ENCODE measurements at places on chromosomes 5 and 9.

DNA sequence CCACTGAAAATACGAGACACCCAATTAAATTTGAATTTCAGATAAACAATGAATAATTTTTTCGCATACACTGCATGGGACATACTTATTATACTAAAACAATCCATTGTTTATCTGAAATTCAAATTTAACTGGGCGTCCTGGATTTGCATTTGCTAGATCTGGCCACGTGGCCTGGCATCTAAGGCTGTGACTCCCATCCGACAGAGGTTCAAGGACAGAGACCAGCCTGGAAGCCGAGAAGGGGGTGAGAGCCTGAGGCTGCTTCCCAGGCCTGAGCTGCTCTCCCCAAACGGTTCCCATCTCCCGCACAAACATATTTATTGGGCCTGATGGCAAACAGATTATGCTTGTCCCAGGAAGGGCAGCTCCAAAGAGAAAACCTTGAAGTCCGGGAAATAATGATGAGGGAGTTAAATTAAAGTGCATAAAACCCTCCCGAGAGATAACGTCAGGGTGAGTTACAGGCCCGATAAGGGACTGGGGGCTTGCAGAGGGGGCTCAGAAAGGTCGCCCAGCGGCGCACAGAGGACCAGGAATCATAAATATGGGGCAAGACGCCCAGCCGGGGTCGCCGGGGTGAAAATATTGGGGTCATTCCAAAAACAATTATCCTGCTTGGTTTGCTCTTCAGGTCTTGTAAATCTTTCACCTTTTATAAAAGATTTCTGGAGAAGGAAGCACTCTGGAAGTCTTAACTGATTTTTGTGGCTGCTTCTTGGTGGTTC, 163.7 kb downstream of the GAPVD1 start:
- H3K27me3 ChIP-seq: no peaks in the 10 kb centered on the region
- no peaks in the 10 kb centered on the region for H3K4me1 ChIP-seq
- H3K27ac ChIP-seq: no peak overlapping the region
- H3K36me3 ChIP-seq: no peaks in the 10 kb centered on the region
- DNase-seq: no peak

GRCh38 chr5:17022296-17022695, 86.2 kb upstream of the MYO10 start:
- H3K27ac ChIP-seq: no peak overlapping the region
- H3K36me3 ChIP-seq: no peaks in the 10 kb centered on the region
- no peaks in the 10 kb centered on the region for H3K27me3 ChIP-seq
- DNase-seq: no peak
- H3K4me1 ChIP-seq: no peaks in the 10 kb centered on the region

- H3K4me1 ChIP-seq: no peaks in the 10 kb centered on the region
- DNase-seq: no peak
- H3K27ac ChIP-seq: no peak overlapping the region
- no peaks in the 10 kb centered on the region for H3K36me3 ChIP-seq
- H3K4me3 ChIP-seq: no peak overlapping the region
Measured at GRCh38 chr5:133340002-133340755, 272.2 kb downstream of the FSTL4 start.

GRCh38 chr5:150642567-150642927, 2.1 kb downstream of the SYNPO start:
- no peak for DNase-seq
- peaks cover 11% of the 10 kb centered on the region for H3K27me3 ChIP-seq
- H3K27ac ChIP-seq: no peak overlapping the region

GRCh38 chr5:172834415-172835289, 601 bp downstream of the ERGIC1 start:
- no peaks in the 10 kb centered on the region for H3K27me3 ChIP-seq
- H3K36me3 ChIP-seq: no peaks in the 10 kb centered on the region
- peak overlapping the region; percentile 78 for H3K4me3 ChIP-seq

DNA sequence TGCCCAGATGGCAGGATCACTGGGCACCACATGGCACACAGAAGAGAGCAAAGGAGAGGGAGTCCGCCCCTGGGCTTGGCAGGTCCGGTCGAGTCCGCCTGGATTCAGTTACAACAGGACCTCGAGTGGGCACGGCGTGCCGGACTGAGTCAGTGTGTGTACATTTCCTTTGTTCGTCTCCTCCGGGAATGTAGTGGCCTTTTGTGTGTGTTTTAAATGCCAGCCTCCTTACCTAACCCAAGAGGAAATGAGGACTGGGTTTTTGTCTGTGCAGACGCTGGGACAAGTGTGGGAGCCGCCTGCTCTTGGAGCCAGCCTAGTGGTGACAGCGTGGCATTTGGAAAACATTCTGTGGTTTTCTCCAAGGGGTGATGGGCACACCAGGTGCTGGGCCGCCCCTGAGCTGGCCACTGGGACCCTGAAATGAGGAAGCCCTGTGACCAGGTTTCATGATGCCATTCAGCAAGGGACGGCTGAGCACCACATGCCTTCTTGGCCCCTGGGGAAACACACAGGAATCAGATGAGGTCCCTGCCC, 9.6 kb downstream of the NEK6 start:
- H3K27me3 ChIP-seq: no peaks in the 10 kb centered on the region
- H3K4me3 ChIP-seq: no peak overlapping the region
- H3K27ac ChIP-seq: no peak overlapping the region

GRCh38 chr5:135153259-135153658, 119.2 kb upstream of the PITX1 start:
- DNase-seq: no peak
- no peak overlapping the region for H3K27ac ChIP-seq
- peaks cover 13% of the 10 kb centered on the region for H3K27me3 ChIP-seq
- H3K4me1 ChIP-seq: no peaks in the 10 kb centered on the region
- H3K4me3 ChIP-seq: no peak overlapping the region

DNA sequence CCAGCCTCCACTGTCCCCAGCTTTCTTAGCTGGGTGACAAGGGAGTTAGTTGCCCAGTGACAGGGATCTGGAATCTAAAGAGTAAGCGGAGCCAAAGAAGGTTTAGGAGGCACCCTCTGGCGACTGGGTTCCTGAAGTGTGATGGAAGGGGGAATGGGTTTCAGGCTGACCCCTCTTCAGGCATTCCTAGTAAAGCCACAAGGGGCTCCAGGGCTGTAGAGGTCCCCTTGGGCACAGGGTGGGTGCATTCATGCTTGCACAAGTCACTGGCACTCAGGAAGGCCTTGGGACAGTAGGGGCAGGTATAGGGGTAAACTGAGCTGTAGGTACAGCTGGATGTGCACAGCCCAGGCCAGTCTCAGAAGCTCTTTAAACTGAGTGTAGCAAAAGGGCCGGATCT, 74.2 kb downstream of the CPLANE1 start:
- DNase-seq: no peak
- no peak overlapping the region for H3K27ac ChIP-seq
- peaks cover 15% of the 10 kb centered on the region for H3K36me3 ChIP-seq
- no peaks in the 10 kb centered on the region for H3K27me3 ChIP-seq
- no peaks in the 10 kb centered on the region for H3K4me1 ChIP-seq
- no peak overlapping the region for H3K4me3 ChIP-seq

GRCh38 chr9:106708475-106709146, 154.4 kb upstream of the ZNF462 start:
- no peak for DNase-seq
- H3K4me3 ChIP-seq: no peak overlapping the region
- H3K27ac ChIP-seq: no peak overlapping the region

- no peak for DNase-seq
- H3K27me3 ChIP-seq: no peaks in the 10 kb centered on the region
- H3K4me3 ChIP-seq: no peak overlapping the region
- H3K27ac ChIP-seq: peak overlapping the region; percentile 61
Measured at GRCh38 chr9:127741831-127742434, 6.8 kb upstream of the TOR2A start.

DNA sequence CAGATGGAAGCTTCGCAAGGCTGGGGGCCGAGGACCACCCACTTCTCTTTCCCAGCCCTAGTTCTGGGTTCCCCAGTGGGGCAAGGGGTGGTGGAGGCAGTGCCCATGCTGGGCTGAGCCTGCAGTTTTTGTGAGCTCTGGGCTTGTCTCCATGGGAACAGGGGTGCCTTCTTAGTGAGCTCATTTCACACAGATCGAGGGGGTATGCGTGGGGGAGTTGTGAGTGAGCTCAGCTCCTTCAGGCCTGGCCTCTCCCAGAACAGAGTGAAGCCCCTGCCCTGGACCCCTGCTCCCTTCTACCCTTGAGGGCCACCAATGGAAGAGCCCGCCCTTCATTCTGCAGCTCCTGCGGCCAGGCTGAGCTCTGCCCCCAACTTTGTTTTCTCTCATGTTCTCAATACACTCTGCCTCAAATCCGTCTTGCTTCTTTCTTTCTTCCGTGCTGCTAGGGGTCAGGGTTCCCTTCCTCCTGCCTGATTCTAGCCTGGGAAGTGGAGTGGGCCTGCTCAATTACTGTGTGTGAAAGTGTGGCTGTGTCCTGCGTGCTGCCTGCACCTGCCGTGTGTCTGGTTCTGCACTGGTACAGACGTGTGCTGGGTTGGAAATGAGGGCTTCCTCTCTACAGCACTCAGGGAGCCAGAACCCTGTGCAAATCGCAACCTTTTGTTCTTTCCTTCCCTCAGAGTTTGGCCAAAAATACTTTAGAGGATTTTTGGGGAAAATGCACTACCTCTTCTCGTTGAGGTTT, 9.0 kb upstream of the MYOZ3 start:
- H3K36me3 ChIP-seq: no peaks in the 10 kb centered on the region
- H3K27me3 ChIP-seq: no peaks in the 10 kb centered on the region
- H3K27ac ChIP-seq: no peak overlapping the region
- no peak for DNase-seq
- peaks cover under 1% of the 10 kb centered on the region for H3K4me1 ChIP-seq

GRCh38 chr9:137427454-137428310, 4.5 kb downstream of the NOXA1 start:
- no peaks in the 10 kb centered on the region for H3K4me1 ChIP-seq
- no peaks in the 10 kb centered on the region for H3K36me3 ChIP-seq
- no peak for DNase-seq

GRCh38 chr5:156802501-156802900, 47.6 kb upstream of the PPP1R2B start:
- H3K4me3 ChIP-seq: no peak overlapping the region
- peaks cover 8% of the 10 kb centered on the region for H3K4me1 ChIP-seq
- DNase-seq: no peak
- H3K27me3 ChIP-seq: peaks cover 26% of the 10 kb centered on the region
- H3K36me3 ChIP-seq: peaks cover 7% of the 10 kb centered on the region

DNA sequence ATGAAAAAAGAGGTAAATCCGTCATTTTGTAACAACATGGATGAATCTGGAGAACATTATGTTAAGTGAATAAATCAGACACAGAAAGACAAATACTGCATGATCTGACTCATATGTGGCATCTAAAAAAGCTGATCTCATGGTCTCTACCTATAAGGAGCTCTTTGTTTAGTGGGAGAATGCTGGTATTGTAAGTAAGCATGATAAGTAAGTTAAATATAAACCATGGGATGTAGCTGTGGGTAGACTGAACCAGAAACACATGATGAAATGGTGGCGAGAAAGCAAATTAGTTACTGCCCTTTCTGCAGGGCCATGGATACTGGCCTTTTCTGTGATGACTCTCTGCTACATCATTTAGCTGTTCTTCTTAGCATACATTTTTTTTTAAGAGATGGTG, 66.4 kb upstream of the RUSC2 start:
- peaks cover 55% of the 10 kb centered on the region for H3K27me3 ChIP-seq
- no peaks in the 10 kb centered on the region for H3K4me1 ChIP-seq
- H3K27ac ChIP-seq: no peak overlapping the region
- H3K36me3 ChIP-seq: peaks cover 6% of the 10 kb centered on the region
- H3K4me3 ChIP-seq: no peak overlapping the region

- peaks cover 5% of the 10 kb centered on the region for H3K27me3 ChIP-seq
- no peaks in the 10 kb centered on the region for H3K4me1 ChIP-seq
- H3K36me3 ChIP-seq: no peaks in the 10 kb centered on the region
- H3K4me3 ChIP-seq: no peak overlapping the region
- H3K27ac ChIP-seq: no peak overlapping the region
Measured at GRCh38 chr9:84170521-84171141, 169.9 kb downstream of the SLC28A3 start.

DNA sequence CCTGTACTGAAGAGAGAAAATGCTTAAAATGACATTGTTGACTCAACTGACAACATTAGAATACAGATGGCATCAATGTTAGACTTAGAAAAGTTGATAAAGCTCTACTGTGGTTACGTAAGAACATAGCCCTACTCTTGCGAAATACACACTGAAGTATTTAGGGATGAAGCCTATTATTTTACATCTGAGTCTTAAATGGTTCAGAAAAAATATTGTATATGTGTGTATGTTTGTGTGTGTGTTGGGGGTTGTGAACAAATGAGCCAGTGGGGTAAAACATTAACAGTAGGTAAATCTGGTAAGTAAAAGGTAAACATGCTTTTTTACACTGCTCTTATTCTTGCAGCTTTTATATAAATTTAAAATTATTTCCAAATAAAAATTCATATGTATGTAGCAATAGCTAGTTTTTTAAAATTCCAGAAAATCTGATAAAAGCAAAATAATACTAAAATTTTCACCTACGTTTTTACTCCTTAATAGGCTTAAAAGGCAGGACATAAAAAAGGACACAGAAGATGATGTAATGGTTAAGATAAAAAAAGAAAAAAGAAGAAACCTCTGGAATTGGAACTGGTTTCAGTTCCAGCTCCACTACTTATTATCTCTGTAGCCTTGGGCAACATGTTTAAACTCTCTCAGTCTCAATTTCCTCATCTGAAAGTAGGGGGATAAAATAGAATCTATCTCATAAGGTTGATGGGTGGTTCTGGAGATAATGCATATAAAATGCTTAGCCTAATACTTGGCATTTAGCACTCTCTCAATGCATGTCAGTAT, 44.3 kb downstream of the GARNL3 start:
- DNase-seq: no peak
- no peaks in the 10 kb centered on the region for H3K36me3 ChIP-seq
- H3K27me3 ChIP-seq: no peaks in the 10 kb centered on the region
- no peak overlapping the region for H3K4me3 ChIP-seq
- H3K4me1 ChIP-seq: peaks cover 3% of the 10 kb centered on the region
- no peak overlapping the region for H3K27ac ChIP-seq

DNA sequence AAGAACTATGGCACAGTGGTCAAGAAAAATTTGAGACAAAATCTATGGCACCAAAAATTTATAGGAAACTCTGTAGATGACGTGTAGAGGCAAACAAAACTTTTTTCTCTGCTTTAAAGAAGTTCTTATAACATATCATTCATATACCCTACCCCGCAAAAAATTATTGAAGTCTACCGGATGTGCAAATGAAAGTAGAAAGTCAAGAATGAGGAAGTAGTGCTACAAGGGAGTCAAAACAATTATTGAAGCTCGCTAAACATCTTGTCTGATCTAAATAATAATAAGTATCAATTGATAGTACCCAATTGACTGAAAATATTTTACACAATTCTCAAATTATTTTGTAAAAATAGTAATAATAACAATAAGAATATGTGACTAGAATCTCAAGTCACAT, 398.5 kb downstream of the TAF11L14 start:
- no peak for DNase-seq
- no peak overlapping the region for H3K27ac ChIP-seq
- no peaks in the 10 kb centered on the region for H3K27me3 ChIP-seq
- H3K4me3 ChIP-seq: no peak overlapping the region
- H3K36me3 ChIP-seq: peaks cover 5% of the 10 kb centered on the region
- no peaks in the 10 kb centered on the region for H3K4me1 ChIP-seq

GRCh38 chr9:134812343-134812673, 68.3 kb upstream of the FCN2 start:
- no peak overlapping the region for H3K4me3 ChIP-seq
- no peaks in the 10 kb centered on the region for H3K27me3 ChIP-seq
- H3K36me3 ChIP-seq: no peaks in the 10 kb centered on the region
- no peaks in the 10 kb centered on the region for H3K4me1 ChIP-seq
- no peak for DNase-seq
- H3K27ac ChIP-seq: no peak overlapping the region

Measured in natural killer cell treated with Interleukin-12 subunit alpha and Interleukin-12 subunit beta and Interleukin-15 and Interleukin-18, amount 100 ng/mL, for 72 hours (primary cell).